ENCODE measurements at places on chromosomes 6 and 20.

DNA sequence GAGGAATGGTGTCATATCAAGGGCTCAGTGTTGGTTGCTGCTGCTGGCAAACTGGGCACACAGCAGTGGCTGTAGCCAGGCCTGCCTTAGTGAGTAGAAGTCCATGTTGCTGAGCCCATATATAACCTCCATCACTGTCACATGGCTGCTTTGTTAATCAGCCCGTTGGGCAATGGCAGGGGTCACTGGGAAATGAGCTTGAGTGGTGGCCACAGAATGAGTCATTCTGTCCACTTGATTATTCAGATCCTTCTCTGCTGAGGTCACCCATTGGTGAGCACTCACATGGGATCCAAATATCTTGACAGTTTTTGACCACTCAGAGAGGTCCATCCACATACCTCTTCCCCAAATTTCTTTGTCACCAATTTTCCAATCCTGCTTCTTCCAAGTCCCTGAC lies 898.9 kb upstream of the EYS start:
- DNase-seq = no peak

- no peak for DNase-seq
Measured at GRCh38 chr20:61799928-61800327, 265.8 kb downstream of the TAF4 start.

DNA sequence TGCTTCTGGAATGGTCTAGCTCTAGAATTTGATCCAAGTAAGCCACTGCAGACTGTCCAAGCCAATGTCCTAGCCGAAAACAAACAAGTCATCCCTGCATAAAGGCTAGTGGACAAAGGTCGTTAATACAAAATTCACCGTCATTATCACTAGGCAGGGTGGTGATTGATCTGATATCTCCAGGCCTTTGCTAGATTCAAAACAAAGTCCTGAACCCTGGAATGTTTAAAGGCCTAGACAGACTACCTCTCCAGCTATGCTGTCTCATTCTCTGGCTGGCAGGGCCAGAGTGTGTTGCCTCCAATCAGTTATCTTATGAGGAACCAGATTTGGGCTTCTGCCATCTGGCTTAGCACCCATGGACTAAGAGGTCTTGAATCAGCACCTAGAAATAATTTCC lies 38.3 kb downstream of the MAP7 start:
- DNase-seq = no peak

DNA sequence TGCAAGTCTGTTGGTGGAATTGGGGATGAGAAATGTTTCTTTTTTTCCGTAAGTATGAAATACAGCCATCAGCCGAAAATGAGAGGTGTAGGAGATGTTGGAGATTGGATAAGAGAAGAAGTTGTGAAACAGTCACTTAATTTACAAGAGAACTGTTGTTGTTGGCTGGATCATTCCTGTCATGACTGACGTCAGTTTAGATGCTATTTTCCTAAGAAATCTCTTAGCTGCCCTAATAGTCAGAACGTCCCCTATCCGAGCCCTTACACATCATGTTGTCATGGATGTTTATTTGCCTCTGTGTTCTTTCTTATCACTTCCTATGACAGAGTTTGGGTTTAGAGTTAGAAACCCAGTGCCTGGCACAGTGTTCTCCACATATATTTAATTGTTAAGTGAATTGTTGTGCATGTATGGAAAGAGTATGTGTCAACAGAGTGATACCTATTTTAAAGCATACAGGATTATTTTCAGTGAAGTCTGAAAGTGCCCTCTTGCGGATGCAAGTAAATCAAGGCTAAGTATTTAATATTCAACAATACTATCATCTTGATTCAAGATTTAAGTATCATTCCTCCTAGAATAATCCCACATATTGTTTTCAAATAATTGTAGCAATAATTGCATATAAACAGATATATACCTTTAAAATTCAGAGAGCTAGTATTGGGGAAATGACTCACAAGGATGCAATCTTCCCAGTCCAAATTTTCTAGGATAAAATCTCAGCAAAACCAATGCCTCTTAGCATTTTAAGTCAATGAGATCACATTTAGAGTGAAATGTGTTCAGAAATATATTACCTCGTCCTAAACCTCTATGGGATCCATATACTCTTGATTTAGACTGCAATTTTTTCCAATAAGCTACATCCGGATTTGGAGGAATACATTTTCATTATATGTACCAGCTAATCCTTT lies 309.9 kb upstream of the NOX3 start:
- no peak for DNase-seq

DNA sequence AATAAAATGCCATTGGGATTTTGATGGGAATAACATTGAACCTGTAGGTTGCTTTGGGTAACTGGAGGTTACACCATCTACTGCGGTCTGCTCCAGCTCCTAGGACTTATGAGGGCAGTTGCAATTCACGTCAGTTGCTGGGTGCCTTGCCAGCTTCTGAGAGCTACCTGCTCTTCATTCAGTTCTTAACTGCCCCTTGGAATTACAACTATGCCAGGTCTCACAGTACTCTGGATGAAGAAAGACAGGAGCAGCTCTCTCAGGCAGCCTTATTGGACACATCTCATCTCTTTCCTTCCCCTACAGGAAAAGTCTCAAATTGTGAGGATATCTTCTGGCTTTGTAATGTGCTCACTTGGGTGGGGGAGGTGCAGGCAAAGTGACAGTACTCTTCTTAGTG lies 1643.3 kb downstream of the GRIK2 start:
- DNase-seq = no peak

- no peak for DNase-seq
Measured at GRCh38 chr20:25484911-25485511, 77.5 kb downstream of the GINS1 start.

DNA sequence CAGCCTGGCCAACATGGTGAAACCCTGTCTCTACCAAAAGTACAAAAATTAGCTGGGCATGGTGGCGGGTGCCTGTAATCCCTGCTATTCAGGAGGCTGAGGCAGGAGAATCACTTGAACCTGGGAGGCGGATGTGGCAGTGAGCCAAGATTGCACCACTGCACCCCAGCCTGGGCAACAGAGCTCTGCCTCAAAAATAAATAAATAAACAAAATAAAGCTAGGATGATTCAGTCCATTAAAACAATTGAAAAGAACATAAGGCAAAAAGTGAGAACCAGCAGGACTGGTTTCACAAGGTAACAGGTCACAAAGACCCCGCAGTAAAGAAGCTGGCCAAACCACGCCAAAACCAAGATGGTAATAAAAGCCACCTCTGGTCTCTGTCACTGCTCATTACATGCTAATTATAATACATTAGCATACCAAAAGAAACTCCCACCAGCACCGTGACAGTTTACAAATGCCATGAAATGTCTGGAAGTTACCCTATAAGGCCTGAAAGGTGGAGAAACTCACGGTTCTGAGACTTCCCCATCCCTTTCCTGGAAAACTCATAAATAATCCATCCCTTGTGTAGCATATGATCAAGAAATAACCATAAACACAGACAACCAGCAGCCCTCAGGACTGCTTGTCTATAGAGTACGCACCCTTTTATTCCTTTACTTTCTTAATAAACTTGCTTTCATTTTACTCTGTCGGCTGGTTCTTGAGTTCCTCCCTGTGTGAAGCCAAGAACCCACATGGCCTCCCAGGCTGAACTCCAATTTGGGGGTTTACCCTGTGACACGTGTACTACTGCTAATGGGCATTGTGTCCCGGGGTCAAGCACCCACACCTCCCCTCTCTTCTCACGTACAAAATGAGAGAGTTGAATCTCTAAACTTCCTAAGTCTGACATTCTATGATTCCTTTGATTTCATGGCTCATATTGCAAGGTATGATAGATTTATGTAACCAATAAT lies 10.2 kb downstream of the LAMA4 start:
- no peak for DNase-seq

- no peak for DNase-seq
Measured at GRCh38 chr6:126030045-126030444, 43.7 kb downstream of the TRMT11 start.

- no peak for DNase-seq
Measured at GRCh38 chr6:33904747-33905065, 100.9 kb upstream of the MLN start.

- no peak for DNase-seq
Measured at GRCh38 chr6:4577406-4577805, 198.8 kb upstream of the CDYL start.

GRCh38 chr20:1334761-1335160 lies 5.8 kb upstream of the SDCBP2 start:
- DNase-seq = no peak

- peak; percentile 58 for DNase-seq
Measured at GRCh38 chr6:154928325-154928922, 66.7 kb upstream of the TIAM2 start.

DNA sequence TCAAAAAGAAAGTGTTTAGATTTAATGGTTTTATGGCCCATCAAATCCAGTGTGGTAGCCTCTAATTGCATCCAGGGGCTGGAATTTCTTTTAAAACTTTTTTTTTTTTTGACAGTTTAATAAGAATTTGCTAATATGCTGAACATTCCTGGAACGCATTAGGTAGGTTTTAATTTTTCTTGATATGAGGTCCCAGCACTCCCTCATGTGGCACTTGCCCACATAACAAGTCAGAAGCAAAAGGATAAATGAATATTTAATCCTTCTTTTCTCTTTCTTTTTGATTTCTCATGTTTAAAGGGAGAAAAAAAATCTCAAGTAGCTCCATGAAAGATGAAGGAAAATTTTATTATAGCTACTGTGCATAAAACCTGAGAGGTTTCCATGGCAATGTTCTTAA lies 13.5 kb downstream of the HAO1 start:
- no peak for DNase-seq

DNA sequence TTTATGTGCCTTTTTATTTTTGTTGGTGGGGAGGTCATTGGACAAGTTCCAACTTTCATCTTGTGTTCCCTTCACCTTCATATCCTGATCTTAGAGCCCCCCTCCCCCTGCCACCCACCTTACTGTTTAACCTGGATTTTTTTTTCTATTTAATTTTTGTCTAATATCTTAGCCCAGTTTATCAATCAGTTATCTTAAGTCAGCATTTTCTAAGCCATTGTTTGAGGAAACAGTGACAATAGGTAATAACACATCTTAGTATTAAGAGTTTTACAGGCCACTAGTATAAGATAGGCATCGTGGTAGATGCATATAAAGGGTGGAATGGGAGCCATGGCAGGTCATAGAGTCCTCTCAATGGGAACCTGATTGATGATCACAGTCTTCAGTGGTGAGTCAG lies 2.4 kb downstream of the ABT1 start:
- no peak for DNase-seq

GRCh38 chr20:47989957-47990356 lies 204.7 kb upstream of the SULF2 start:
- DNase-seq = no peak

DNA sequence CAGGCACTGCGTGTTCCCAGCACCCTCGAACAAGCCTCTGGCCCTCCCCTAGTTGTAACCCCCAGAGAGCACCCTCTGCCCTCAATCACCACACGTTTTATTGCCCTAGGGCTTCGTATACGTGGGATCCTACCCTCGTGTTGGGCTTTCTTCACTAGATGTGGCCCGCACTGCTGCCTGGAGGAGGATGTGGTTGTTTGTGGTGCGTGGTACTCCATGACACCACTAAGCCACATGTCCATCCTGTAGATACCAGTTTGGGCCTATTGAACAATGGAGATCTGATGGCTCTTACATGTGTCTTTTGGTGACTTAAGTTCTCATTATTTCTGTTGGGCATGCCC lies 17.0 kb downstream of the SLC2A4RG start:
- DNase-seq = no peak

DNA sequence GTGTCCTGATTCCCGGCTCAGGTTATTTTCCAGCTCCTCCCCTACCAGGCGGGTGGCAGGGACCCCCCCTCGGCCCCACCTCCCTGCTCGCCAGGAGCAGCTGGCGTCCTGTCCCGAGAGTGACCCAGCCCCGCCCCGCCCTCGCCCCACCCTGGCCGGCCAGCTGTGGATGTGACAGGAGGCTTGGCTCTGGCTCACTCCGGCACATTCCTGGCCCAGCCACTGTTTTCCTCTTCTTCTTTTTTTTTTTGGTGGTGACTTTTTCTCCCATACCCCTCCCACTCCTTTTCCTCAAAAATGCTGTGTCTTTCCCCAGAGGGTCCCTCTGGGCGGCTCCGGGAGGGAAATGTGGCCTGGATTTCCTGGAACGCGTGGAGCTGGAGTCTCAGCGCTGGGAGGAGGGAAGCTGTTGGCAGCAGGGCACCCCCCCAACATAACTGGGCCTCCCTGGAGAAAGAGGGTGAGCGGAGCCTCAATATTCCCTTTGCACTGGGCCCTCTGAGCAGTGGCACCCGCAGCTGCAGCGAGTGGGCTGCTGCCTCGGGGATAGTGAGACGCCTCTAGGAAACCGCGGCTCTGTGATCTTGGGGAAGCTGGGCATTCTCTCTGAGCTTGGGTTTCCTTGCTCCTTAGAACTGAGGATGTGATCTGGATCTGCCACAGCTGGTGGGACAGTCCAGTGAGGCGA lies 28.3 kb upstream of the CSNK2A1 start:
- no peak for DNase-seq

GRCh38 chr20:59349277-59349676 lies 48.9 kb downstream of the EDN3 start:
- no peak for DNase-seq

GRCh38 chr6:64459411-64459944 lies 823.9 kb downstream of the PHF3 start:
- DNase-seq = no peak

DNA sequence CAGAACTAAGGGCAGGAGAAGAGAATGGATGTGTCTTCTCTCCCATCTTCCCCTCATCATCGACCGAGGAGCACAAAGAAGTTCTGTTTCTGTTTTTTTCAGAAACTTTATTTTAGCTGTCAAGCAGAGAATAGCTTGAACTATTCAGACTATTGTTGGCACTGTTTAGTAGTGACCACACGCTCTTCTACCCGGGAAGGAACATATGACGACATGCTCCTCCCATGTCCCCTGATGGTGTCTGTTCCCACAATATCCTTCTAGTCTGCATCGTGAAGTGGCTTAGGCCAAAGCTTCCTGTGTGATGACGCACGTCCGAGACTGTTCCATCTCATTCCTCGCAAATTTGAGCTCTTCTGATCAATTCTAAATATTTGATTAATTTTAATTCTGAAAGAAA lies 27.2 kb upstream of the KIF25 start:
- no peak for DNase-seq

DNA sequence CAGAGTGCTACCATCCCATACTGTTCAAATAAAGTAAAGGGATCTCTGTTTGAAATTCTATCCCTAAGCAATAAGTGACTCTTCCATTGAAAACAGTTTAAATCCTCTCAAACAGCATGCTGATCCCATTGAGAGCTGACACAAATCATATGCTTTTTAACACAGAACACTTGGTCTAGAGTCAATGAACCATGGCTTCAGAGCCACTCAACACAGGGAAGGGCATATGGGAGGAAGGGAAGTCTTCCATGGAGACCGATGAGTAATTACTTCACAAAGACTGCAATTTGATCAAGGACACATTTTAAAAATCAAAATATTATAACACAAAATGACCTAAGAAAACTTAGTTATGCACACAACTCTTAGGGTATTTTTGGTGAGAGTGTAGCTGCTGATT lies 1073.0 kb upstream of the MAP3K7 start:
- no peak for DNase-seq
